ENCODE measurements at places on chromosomes 5 and 9. TPM values are rescaled to one million over a fixed set of nuclear protein-coding genes. Genes with fewer than 3 reads are reported as not detected.

GRCh38 chr9:125674981-125675973 lies 31.7 kb downstream of the MAPKAP1 start:
- H3K36me3 ChIP-seq: 0 out of 2 replicates have a peak, but pooled peaks cover 3% of the 10 kb centered on the region
- H3K27me3 ChIP-seq: no peaks in the 10 kb centered on the region
- H3K4me3 ChIP-seq: no peak overlapping the region
- peaks cover 49% of the 10 kb centered on the region for H3K4me1 ChIP-seq

DNA sequence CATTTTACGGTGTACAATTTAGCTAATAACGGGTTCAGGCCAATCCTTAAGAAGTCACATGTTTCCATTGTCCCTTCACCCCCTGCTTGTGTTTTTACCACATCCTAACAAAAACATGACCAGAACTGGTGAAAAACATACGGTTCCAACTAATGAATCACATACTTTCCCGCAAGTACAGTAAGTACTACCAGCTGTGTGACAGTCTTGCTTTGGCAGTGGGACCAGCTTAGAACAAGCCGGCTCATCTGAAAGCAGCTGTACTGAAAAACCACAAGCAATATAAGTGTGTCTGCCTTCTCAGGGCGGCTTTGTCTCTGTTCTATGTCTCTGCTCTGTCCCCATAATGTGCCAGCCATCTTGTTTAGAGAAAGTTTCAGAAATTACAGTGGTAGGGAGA lies 242.5 kb downstream of the BNC2 start:
- no peak overlapping the region for H3K4me3 ChIP-seq
- no peaks in the 10 kb centered on the region for H3K27me3 ChIP-seq
- H3K4me1 ChIP-seq: peaks cover 57% of the 10 kb centered on the region
- H3K27ac ChIP-seq: peak overlapping the region; percentile 84
- no peaks in the 10 kb centered on the region for H3K36me3 ChIP-seq
- DNase-seq: no peak

DNA sequence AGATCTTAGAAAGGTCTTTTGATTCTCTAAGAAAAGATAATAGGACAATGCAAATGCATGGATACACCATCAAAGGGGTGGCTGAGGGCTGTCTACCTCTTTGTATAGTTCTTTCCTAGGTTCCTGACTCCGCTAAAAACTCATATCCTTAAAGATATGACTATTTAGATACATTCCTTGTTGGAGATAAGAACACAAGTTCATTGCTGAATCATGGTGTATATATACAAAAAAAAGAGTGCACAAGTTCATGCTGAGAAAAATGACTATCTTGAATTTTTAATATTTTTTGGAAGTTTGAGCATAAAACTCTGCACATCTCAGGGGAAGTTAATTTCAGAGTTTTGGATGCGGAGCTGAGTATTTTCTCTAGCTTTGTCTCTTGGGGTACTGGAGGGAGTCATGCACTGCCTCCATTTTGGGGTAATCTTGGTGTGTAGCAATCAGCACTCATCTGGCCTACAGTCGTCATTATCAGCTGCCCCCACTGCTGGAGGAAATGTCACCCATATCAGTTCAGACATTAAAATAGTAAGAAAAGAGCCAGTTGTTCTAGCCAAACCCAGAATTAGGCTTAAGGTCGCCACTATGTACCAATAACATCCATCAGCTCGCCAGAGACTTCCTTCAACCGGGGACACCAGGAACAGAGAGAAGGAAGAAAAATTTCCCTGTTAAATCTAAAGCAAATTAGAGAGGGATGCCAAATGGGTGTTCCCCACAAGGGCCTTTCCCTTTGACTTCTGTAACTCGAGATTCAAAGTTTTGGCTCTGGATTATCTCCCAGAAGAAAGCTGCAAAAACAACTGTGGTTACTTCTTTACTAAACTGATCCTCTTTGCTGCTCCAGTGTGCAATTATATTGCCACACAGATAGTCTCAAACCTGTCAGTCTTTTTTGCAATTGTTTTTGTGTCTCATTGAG lies 49.0 kb downstream of the PTTG1 start:
- no peaks in the 10 kb centered on the region for H3K27me3 ChIP-seq
- H3K4me3 ChIP-seq: no peak overlapping the region
- no peak overlapping the region for H3K27ac ChIP-seq

DNA sequence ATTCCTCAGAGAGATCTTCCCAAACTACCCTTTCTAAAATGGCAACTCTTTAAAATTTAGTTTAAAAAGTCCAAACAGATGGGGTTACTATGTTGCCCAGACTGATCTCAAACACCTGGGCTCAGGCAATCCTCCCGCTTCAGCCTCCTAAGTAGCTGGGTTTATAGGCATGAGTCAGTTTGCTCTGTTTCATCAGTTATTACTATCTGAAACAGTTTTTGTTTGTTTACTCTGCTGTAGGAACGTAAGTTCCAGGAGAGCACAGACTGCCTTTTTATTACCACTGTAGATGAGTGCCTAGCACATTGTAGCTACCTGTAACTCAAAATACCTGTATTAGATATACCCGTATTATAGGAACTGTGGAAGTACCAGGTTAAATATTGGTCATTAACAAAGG lies 89.4 kb downstream of the UHRF2 start:
- no peaks in the 10 kb centered on the region for H3K27me3 ChIP-seq
- peaks cover 39% of the 10 kb centered on the region for H3K36me3 ChIP-seq
- H3K4me3 ChIP-seq: no peak overlapping the region
- no peak overlapping the region for H3K27ac ChIP-seq
- DNase-seq: no peak
- H3K4me1 ChIP-seq: peaks cover 6% of the 10 kb centered on the region

GRCh38 chr5:160342413-160342941 lies 27.9 kb downstream of the C1QTNF2 start:
- DNase-seq: no peak
- H3K4me1 ChIP-seq: peaks cover 28% of the 10 kb centered on the region
- no peaks in the 10 kb centered on the region for H3K36me3 ChIP-seq
- no peak overlapping the region for H3K27ac ChIP-seq
- H3K4me3 ChIP-seq: no peak overlapping the region
- no peaks in the 10 kb centered on the region for H3K27me3 ChIP-seq

DNA sequence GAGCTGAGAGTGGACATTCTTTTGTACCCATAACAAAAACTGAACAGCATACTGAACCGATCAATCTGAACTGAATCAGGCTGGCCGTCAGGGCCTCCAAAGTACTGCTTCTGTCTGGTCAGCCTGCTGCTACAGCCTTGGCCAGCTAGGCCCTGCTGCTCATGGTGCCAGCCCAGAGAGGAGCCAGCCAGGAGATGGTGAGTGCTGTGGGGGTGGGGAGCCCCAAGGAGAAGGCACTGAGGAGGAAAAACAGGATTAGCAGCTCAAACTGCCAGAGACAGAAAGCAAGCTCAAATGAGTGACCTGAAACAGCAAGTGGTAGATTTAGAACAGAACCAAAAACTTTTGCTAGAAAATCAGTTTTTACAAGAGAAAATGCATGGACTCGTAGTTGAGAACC lies 23.9 kb downstream of the SRP19 start:
- H3K4me3 ChIP-seq: no peak overlapping the region
- H3K36me3 ChIP-seq: peaks cover 36% of the 10 kb centered on the region
- H3K4me1 ChIP-seq: no peaks in the 10 kb centered on the region
- no peaks in the 10 kb centered on the region for H3K27me3 ChIP-seq
- H3K27ac ChIP-seq: no peak overlapping the region
- DNase-seq: no peak

GRCh38 chr5:171419688-171420430 lies 412 bp downstream of the FGF18 start:
- H3K27ac ChIP-seq: no peak overlapping the region
- DNase-seq: peak; percentile 52
- H3K4me1 ChIP-seq: peaks cover 34% of the 10 kb centered on the region
- H3K36me3 ChIP-seq: no peaks in the 10 kb centered on the region
- H3K27me3 ChIP-seq: peaks cover 39% of the 10 kb centered on the region

- DNase-seq: no peak
- no peak overlapping the region for H3K4me3 ChIP-seq
- H3K36me3 ChIP-seq: no peaks in the 10 kb centered on the region
- no peaks in the 10 kb centered on the region for H3K27me3 ChIP-seq
Measured at GRCh38 chr5:55039843-55040242, 15.8 kb downstream of the GZMK start.

GRCh38 chr5:110104726-110105669 lies 415.3 kb downstream of the MAN2A1 start:
- H3K4me1 ChIP-seq: peaks cover 29% of the 10 kb centered on the region
- no peak overlapping the region for H3K4me3 ChIP-seq
- no peaks in the 10 kb centered on the region for H3K27me3 ChIP-seq
- no peaks in the 10 kb centered on the region for H3K36me3 ChIP-seq
- no peak overlapping the region for H3K27ac ChIP-seq
- no peak for DNase-seq

DNA sequence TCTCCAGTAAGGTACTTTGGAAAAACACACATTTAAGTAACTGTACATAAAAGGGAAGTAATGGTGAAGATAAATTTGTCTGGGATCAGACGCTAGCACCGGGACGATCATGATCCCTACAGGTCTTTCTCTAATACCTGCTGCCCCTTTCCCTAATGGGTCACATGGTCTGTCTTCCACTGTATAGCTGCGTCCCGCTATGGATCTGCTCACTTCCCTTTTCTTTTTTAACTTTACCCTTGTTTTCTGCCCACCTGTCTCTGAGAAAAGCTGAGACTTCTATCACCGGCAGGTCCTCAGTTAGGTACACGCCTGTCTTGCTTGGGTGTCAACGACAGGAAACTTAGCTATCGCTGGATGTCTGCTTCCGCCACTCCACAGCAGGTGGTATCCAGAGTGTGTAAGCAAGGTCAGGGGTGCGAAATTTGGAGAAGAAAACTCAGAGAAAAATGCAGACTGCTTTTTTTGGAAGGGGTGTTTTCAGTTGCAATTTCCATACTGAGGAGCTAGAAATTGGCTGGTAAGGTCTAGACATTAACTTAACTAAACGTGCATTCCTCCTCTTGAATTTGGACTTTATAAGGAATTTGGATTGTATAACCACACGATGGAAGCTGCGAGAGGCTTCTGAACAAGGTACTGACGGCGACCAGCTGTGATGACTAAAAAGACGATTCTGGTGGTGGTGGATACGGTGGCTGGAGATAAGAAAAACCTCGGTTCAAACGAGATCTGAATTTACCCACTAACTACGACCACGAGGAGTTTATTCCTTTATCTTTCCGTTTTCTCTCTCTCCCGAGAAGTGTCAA lies 1.1 kb upstream of the ICE1 start:
- no peaks in the 10 kb centered on the region for H3K27me3 ChIP-seq
- DNase-seq: no peak
- peak overlapping the region; percentile 89 for H3K4me3 ChIP-seq
- H3K27ac ChIP-seq: peak overlapping the region; percentile 96
- H3K36me3 ChIP-seq: no peaks in the 10 kb centered on the region

The GPR150 gene
- 0.13 TPM for total RNA-seq

The F2RL2 gene
- total RNA-seq: not detected

The LRRC19 gene
- not detected for total RNA-seq

The PDE6A gene
- not detected for total RNA-seq
